ENCODE measurements at places on chromosomes 16 and 17.
A peak's percentile ranks its signal among the peaks of the same experiment; 100 is the strongest.

DNA sequence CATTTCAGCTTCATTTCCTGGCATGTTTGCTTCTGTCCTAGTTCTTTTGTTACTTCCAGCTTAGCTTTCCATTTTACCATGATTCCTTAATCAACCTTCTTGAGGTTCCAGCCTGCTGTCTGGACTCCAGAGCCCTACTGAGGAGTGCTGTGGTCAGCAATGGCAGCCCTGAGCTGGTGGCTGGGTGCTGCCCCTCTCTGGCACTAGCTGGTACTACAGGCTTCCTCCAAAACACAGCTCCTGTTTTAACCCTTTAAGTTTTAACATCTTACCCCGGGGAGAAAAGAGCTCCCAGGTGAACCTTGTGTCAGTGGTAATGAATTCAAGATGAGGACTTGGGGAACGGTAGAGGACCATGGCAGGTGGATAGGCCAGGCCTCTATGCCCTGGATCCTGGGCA, 395.5 kb downstream of the TMEM114 start:
- DNase-seq, result no peak

GRCh38 chr17:59149841-59150511, 5.0 kb downstream of the SKA2 start:
- DNase-seq, result no peak

DNA sequence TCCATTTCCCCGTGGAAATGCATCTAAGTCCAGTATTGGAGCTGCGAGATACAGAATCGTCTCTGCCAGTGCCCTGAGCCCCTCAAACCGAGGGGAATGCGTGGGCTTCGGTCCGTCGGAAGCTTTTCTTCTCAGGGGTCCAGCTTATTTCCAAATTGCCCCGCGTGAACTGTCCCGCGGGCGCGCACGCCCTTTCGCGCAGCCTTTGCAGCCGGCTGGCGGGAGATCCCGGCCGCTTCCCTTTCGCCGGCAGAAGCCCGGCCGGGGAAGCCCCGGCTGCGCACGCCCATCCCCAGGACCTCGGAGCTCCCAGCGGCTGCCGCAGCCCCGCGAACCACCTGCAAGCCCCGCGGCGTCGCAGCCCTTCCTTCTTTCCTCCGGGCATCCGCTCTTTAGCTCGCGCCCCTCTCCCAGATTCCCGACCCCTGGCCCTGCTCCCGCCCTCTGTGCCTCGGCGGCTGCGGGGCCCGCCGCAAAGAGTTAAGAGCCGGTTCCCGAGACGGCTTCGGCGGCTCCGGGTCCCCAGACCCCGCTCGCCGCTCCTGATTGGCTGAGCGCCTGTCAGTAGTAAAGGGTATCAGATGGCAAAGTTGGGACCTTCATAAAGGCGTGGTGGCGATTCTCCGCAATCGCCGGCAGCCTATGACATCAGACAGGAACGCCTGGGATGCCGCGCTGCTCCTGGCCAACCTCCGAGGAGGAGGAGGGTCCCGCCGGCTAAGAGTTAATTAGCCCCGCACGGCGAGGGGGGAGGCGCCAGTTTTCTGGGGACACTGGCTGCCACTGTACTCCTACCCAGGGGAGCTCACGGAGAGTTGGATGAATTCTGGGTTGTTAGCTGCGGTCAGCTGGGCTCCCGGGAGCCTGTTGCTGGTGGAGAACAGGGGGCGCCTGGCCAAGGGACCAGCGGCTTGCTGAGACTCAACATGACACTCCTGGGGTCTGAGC, at the start of gene MYOCD:
MYOCD (plus strand) TSS at position 628 of the 948 bp plus-strand sequence; CDS start at position 927, 299 bp downstream.
- DNase-seq, result no peak

DNA sequence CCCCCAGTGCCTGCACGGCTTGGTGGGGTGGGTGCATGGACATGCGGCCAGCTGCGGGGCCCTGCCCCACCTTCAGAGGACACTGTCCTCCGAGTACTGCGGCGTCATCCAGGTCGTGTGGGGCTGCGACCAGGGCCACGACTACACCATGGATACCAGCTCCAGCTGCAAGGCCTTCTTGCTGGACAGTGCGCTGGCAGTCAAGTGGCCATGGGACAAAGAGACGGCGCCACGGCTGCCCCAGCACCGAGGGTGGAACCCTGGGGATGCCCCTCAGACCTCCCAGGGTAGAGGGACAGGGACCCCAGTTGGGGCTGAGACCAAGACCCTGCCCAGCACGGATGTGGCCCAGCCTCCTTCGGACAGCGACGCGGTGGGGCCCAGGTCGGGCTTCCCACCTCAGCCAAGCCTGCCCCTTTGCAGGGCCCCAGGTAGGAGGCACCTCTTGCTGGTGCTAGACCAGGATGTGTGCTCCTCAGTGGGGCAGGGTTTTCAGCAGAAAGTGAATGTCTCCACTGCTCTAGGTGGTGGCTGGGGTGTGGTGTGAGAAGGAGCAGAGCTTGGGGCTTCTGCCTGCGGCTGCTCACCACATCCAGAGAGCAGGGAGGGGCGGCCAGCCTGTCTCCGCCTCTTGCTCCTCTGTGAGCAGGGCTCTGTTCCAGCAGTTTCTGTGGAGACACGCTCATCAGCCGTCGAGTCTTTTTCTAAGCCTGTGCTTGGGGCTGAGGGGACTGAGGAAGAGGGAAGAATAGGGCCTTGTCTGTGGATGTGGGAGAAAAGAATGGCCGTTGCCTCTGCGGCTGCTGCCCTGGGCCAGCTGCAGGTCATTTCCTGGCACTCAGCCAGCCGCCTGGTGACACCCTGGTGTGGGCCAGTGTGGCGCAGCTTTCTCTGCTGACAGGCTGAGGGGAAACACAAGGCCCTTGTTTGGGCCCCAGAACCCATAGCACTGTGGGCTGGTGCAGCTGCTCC, 2.2 kb downstream of the ZNF276 start:
- DNase-seq, result no peak

DNA sequence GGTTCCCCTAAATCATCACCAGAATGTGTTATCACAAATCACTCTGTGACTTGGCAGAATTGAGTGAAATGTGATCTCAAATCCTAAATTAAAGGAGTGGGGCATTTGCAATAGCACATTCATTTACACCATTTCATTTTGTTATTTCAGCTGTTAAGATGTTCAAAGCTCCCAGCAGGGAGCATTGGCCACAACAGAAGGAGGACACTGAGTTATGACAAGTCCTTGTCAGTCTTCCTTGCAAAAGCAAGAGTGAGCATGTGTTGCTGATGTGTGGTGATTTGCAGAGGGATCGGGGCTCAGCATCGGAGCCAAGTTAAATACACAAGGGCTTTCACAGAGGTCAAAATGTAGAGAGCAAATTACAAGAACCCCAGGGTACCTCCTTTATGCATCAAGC, 372.2 kb upstream of the CDH5 start:
- DNase-seq, result no peak

GRCh38 chr17:39462631-39463375, 1.5 kb downstream of the CDK12 start:
- no peak for DNase-seq

DNA sequence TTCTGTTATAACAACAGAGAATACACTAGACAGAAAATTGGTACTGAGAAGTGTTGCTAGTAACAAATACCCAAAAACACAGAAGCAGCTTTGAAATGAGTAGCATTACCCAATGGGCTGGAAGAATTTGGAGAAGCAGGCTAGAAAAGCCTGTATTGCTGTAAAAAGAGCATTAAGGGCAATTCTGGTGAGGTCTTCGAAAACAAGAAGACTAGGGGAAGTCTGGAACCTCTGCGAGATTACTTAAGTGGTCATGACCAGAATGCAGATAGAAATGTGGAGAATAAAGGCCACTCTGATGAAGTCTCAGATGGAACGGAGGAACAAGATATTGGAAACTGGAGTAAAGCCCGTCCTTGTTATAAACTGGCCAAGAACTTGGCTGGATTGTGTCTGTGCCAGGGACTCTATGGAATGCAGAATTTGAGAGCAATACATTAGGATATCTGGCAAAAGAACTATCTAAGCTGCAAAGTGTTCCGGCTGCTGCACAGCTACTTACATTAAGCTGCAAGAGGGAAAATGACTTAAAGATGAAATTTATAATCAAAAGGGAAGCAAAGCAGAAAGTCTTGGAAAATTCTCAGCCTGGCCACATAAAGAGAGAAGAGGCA, 44.9 kb upstream of the PEMT start:
- no peak for DNase-seq

GRCh38 chr16:52389045-52389444, 157.9 kb downstream of the TOX3 start:
- DNase-seq, result no peak

GRCh38 chr17:1111599-1112443, 68.0 kb downstream of the ABR start:
- DNase-seq, result no peak

- DNase-seq, result no peak
Measured at GRCh38 chr17:36205637-36206485, 5.0 kb upstream of the CCL4L2 start.

DNA sequence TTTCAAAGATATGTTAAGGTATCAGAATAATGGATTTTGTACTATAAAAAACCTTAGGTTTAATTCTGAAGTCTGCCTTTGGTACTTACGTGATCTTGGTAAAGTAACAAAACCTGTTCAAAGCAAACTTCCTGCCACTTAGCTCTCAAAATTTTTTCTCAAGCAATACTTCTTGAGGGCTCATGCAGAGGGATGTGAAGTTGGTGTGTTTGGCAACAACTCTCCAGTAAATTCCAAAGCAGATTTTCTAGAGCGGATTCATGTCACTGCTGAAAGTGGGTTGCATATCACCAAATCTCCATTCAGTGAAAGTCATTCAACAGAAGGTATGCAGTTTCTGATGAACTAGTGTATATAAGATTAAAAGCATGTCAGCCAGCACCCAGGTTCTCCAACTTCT, 856.7 kb downstream of the CDH8 start:
- DNase-seq, result no peak

GRCh38 chr17:77358801-77359200, 218.0 kb downstream of the SEC14L1 start:
- no peak for DNase-seq

DNA sequence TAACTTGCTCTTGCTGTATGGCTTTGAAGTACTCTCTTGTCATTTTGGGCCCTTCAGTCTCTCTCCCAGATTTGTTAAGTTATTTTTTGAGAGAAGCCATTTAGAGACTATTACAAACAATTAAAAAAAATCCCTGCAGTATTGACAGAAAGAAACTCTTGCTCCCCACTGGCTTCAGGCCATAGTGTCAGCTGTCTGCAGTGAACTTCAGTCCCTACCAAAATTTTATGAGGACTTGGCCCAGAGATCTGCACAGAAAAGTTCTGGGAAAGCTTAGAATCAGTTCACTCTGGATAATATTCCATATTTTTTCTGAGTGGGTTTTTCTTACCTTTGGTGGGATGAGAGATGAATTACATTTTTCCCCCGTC, 30.9 kb upstream of the SUPT4H1 start:
- DNase-seq, result no peak

DNA sequence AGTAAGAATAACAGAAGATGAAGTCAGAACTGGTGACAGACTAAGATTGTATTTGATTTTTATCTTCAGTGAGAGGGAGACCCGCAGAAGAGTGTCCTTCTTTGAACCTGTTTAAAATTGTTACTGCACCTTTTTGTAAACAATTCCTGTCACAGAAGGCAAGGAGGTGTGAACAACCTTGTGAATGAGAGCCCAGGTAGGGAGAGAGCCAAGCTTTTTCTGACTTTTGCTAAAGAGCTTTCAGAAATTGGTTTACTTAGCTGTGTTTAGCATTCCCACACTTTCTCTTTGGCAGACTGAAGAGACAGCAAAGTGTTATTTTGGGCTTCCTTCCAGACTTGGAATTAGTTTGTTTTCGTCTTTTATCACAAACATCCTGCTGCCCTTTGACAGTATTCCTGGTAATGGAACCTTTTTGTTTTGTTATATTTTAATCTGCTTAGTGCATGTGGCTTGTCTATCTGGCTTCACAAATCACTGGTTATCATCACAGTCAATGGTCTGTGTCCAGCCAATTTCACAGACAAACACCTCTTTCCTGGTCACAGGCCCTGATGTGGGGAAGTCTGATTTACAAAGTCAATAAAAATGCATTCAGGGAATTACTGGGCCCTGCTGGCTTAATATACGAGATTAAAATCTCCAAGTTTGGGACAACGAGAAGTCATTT, 85.7 kb upstream of the HS3ST2 start:
- no peak for DNase-seq

GRCh38 chr17:79064026-79064425, 10.6 kb upstream of the ENGASE start:
- DNase-seq, result no peak

DNA sequence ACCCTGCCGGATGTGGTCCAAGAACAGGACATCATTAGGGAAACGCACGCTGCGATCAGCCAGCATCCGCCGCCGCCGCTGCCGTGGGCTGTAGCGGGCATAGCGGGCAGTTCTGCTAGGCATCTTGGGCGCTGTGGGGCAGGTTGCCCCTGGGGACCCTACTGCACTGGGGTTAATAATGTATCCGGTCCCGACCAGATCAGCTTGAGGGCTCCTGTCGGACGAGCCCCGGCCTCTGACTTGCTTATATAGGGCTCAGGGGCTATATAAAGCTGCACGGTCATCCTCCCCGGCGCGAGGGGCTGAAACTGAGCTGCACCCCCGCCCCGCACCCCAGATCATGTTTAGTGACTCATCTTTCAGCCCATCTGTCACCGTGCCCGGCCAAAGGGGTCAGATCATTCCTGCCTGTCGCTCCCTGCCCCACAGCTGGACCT, at the start of gene PPP1R27:
PPP1R27 (minus strand) TSS at position 220 of the 437 bp plus-strand sequence; CDS start at position 123, 97 bp downstream.
- DNase-seq, result no peak

GRCh38 chr16:20349615-20350014, 2.9 kb downstream of the UMOD start:
- DNase-seq, result no peak

DNA sequence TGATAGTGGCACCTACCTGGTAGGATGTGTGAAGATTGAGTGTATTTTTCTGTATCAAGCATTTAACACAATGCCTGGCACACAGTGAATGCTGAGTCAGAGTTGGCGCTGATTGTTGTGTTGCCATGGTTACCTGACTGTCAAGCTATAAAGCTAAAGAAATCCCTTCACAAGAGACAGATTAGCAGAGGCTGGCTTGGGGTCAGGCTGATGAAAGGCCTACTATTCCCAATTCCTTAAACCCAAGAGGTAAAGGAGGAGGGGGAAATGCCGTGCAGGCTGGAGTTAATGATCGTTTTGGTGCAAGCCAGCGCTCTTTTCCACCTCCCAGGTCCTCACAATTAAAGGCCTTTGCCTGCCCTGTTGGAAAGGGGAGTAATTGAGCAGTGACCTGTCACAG, 5.9 kb downstream of the CLEC19A start:
- DNase-seq, result no peak

- no peak for DNase-seq
Measured at GRCh38 chr16:19639986-19640421, 78.0 kb downstream of the KNOP1 start.

DNA sequence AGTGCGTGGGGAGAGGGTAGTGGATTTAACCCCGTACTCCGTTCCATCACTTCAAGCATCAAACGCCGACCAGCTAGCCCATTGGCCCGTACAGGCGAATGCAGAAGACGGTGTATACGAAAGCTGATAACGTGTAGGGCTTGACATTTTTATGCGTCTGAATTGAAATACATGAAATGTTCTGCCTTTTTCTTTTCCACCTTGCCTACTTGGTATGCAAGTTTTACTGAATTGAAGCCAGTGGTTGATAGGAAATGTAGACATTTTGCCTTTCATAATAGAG, 834 bp upstream of the STAT3 start:
- no peak for DNase-seq

GRCh38 chr17:5111402-5112204, at the start of gene ZNF232:
Gene ZNF232, minus strand, starts transcription at chr17:5111878. Its CDS starts 56 bp downstream, at chr17:5111822.
- peak; percentile 36 for DNase-seq

- DNase-seq, result no peak
Measured at GRCh38 chr17:17042851-17043460, 699 bp downstream of the MPRIP start.

Data from NCI-H1417 treated with DMSO at 0.1 percent for 48 hours (cell line).